ENCODE measurements at places on chromosomes 5 and 9.

- DNase-seq, result no peak
Observed at GRCh38 chr9:136541709-136542108, 4.1 kb downstream of the NOTCH1 start.

DNA sequence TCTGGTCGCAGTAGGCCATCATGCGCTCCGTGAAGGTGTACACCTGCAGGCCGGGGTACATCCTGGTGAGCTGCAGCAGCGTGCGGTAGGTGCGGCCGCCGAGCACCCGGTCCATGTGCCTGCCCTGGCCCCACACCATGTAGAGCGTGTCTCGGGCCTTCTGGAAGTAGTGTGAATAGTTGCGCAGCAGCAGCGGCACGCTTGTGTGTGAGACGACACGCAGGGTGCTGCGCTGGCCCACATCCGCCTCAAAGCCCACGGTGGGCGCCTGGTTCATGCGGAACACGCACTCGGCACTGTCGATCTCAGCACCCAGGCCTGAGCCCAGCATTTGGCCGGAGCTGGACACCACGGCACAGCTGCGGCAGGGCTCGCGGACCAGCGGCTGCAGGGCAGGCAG lies 4.5 kb downstream of the ST6GALNAC4 start:
- no peak for DNase-seq

DNA sequence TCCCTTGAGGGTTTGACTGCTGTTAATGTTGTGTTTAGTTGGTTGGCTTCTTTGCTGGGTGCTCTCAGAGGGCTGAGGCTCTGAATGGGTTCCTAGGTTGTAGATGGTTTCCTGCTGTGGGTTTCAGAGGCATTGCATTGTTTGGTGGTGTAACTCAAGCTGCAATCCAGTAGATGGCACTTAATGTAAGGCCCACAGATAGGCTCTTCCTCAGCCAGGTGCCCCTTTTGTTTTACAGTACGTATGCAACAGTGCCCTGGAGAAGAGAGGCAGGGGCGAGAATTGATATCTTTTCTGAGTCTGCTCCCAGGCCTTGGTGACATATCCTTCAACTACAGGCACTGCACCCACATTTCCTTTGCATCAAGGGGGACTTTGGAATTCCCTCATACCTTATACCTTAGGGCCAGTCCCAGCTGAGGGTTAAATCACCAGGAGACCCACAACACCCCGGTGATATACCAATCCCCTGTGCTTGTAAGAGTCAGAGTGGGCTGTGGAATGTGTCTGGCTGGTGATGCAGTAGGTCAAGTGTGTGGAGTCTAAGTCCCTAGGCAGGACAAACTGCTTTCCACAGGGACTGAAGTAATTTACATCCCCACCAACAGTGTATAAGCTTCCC lies 7.0 kb upstream of the UGT3A2 start:
- DNase-seq, result peak; percentile 54

DNA sequence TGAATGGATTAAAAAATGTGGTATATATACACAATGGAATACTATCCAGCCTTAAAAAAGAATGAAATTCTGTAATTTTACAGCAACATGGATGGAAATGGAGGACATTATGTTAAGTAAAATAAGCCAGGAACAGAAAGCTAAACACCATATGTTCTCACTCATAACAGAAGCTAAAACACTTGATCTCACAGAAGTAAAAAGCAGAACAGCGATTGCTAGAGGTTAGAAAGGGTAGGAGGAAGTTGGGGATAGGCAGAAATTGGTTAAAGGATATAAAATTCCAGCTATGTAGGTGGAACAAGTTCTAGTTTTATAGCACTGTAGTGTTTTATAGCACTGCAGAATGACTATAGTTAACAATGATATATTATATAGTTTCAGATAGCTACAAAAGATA lies 15.8 kb downstream of the MARCHF3 start:
- DNase-seq, result peak; percentile 50

DNA sequence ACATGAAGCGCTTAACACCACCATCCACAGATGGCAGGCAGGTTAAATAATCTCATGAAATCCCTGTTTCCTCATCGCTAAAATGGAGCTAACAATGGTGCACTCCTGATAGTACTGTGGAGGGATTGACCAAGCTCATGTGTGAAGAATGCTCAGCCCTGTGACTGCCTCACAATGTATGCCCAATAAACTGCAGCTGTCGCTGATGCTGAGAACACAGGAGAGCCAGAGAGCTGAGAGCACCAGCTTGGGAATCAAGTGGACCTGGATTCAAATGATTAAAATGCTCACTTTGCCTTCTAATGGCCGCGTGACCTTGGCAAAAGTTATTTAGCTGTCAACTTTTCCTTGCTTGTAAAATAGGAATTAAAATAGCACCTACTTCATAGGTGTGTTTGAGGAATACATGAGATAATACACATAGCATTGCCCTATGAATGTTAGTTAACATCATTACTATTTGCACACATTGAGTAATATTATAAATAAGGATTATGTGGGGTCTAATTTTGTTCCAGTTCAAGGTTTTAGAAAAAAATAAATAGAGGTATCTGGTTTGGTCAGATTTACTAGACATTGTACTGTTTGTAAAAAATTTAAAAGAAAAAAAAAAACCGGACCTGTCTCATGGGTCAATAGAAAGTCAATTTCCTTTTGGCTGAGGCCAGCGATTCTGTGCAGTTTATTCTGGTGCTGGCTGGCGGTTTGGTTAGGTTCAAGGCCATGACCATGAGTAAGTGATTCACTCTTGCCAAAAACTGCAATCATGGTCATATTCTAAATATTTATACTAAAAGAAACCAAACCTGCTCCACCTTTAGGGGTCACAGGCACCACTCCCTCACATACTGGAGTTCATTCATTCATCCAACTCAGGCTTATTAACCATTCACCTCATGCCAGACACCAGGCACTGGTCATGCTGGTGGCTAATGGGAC lies 101.3 kb downstream of the SH3TC2 start:
- no peak for DNase-seq

- DNase-seq, result no peak
Observed at GRCh38 chr5:156021866-156022265, 305.1 kb upstream of the SGCD start.

DNA sequence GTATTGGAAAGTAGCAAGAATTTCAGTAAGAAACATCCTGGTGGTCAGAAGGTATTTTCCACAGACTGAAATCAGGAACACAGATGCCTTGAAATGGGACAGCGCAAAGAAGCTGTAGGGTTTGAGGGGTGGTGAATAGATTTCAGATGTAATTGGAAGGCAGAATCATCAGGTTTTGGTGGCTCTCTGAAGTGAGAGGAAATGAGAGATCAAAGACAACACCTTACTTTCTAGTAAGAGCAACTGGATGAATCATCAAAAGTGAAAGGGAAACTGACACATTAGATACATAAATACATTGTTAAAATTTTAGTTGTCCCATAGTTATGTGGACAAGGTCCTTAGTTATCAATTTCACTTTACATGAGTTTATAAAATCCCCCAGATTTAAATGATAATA lies 188.2 kb upstream of the SLC27A6 start:
- DNase-seq, result no peak

DNA sequence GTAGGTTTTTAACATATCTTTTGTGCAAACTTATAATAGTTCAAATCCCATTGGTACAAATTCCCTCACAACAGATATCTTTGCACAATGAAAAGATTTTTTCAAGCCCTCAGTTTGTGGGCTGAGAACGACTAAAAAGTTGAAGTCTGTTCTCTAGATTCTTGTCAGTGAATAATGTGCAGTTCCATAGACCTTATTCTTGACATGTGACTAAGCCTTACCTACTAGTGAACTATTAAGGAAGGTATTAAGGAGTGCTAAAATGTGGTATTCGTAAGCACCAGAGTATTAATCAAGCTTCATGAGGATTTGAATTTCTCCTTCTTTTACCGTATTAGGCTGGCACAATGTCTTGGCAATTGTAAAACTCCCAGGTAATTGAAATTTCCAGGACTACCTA lies 205.6 kb upstream of the DMRTA1 start:
- DNase-seq, result no peak

GRCh38 chr5:180804129-180804618 lies 1.6 kb upstream of the MGAT1 start:
- DNase-seq, result no peak

GRCh38 chr9:35905912-35906679 lies at the start of gene HRCT1:
Gene HRCT1 (plus strand): TSS chr9:35906202. CDS start chr9:35906288, 86 bp downstream.
- no peak for DNase-seq

DNA sequence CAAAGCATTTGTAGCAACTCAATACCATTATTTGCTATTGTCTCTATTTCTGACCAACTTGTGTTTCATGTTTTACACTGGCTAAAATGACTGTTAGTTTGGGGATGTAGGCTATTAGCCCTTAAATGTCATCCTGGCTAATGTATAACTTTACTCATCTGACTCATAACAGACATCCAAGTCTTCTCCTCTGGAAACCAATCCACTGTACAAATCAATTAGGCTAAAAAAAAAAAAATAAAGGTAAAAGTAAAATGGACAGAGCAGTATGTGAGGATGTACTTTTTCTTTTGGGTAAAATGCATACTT lies 20.6 kb downstream of the MEGF9 start:
- DNase-seq, result no peak

DNA sequence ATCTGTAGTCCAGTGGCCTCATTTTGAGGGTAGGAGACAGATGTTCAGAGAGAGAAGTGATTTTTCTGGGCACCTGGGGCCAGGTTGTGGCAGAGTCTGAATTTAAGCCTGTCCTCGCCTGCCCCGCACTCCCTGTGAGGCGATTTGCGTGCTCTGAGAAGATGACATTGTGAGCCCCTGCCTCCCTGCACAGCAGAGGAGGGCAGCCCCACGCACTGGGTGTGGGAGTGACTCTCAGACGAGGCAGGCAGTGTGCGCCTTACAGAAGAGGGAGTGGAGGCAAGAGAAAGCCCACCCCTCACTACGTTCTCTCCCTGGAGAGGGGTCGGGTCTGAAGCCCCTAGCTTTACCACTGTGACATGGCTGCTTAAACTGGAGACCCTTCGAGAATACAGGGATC lies 35.7 kb downstream of the IRX4 start:
- no peak for DNase-seq

DNA sequence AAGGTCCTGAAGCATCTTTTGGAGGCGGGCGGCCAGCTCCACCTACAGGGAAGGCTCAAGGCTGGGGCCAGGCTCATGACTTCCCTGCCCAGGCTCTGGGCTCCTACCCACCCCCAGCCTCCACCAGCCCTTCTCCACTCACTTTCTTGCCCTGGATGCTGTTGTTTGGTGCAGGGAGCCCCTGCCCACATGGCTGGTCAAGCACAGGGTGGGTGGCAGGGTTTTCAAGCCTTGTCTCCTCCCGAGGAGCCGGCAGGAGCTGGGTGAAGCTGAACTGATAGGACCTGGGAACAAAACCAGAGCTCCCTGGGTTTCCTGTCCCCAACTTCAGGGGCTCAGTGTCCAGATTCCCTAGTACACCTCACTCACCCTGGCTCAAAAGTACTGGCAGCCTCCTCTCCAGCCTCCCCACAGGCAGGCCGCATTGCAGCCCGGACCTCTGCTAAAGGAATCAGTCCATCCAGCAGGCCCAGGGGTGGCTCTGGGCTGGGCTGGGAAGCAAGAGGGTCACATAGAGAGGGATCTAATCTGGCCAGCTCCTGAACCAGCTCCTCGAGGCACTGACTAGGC lies 6.9 kb downstream of the SHROOM1 start:
- DNase-seq, result no peak

Measured in hematopoietic multipotent progenitor cell (in vitro differentiated cells).